Cortex of kidney (tissue), 1 donor: ENCODE measurements at places on chromosomes 13 and 19.

DNA sequence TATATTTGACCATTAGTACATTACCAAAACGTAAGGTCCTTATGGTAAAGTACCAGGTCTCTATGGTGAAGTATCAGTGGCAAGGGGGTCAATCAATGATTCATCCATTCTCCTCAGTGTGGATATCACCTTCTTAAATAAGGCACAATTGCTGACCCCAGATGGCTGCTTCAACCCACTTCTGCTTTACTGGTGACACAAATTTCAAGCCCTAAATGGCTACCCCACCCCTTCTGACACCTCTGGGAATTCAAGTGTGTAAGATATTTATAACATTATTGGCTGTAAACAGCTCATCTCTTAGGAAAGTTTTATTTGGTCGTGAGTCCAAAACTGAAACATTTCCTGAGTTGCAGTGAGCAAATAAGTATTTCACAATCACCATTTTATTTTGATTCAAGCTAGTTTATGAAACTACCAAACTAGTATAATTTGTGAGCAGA lies 7.9 kb upstream of the WBP4 start:
- no peak for DNase-seq

GRCh38 chr13:27631665-27632064 lies 10.0 kb downstream of the POLR1D start:
- no peak for DNase-seq

- no peak for DNase-seq
Measured at GRCh38 chr13:20127562-20128458, 33.0 kb downstream of the GJA3 start.

GRCh38 chr13:41470196-41470595 lies 12.8 kb downstream of the RGCC start:
- no peak for DNase-seq

GRCh38 chr13:47549219-47549752 lies 451.8 kb downstream of the SUCLA2 start:
- no peak for DNase-seq

DNA sequence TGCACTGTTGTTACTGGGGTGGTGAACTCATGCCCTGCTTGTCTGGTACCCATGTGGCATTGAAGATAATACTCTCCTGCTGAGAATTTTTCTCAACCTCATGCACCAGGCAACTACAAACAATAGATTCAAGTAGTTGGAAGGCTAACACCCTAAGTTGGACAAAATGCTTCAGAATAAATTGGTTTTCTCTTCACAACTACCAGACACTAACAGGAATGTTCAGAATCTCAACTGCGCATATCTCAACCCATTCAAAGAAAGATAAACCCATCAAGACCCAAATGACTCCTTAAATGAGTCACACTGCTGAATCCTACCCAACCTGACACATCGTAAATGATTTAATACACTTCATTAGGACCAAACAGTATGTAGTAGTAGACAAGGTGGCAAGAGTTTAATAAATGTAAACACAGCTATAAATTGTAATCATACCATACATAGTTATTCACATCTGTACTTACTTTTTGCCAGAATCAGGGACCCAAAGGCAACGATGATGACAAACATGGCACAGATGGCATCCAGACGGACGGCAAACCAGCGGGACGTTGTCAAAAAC lies 227.4 kb downstream of the ABCC4 start:
- no peak for DNase-seq

DNA sequence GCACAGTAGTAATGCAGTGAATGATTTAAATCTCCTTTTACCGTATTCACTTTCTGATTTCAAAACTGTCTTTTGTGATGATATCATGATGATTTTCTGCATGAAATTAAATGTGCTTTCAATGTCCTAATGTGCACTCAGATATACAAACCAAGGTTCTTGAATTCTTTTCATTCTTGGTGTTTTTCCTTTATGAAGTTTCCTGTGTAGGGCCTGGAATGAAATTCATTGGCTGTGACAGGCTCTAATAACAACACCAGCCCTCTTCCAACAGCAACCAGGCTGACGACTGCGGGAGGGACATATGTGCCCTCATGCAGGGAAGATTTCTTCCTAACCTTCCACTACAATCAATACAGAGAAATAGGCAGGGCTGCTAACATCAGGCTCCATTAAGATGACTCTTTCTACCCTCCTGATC lies 1052.0 kb downstream of the DIAPH3 start:
- no peak for DNase-seq

DNA sequence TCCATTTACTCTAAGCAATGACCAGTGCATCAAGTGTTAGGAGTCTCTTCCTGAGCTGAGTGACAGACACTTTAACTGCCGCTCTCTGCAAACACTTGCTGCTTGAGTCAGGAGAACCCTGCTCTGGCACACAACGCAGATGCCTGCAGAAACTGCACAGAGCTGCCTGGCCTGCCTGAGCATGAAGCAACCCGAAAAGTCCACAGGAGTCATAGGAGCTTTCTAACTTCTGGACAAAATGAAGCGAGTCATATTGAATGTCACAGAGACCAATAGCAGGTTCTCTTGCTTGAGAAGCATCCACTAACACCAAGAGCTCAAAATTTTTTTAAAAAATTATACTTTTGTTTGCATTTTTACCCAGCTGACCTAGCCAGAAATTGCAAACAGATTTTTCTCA lies 232.4 kb downstream of the LHFPL6 start:
- DNase-seq, result no peak

DNA sequence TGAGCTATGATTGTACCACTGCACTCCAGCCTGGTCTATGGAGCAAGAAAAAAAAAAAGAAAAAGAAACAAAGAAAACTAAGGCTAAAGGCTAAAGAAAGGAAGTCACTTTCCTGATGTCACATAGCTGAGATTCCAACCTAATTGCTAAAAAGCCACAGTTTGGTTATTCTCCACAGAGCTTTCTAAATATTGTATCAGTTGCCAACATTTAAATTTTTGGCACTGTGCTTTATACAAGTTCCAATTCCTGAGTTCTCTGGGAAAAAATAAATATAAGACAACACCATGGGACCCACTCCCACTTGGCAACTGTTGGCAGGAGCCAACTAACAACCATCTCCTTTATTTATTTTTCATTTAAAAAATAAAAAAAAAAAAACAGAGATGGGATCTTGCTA lies 11.2 kb upstream of the LYPD3 start:
- no peak for DNase-seq

- DNase-seq, result no peak
Measured at GRCh38 chr13:36369268-36370107, 23.3 kb upstream of the SPART start.

DNA sequence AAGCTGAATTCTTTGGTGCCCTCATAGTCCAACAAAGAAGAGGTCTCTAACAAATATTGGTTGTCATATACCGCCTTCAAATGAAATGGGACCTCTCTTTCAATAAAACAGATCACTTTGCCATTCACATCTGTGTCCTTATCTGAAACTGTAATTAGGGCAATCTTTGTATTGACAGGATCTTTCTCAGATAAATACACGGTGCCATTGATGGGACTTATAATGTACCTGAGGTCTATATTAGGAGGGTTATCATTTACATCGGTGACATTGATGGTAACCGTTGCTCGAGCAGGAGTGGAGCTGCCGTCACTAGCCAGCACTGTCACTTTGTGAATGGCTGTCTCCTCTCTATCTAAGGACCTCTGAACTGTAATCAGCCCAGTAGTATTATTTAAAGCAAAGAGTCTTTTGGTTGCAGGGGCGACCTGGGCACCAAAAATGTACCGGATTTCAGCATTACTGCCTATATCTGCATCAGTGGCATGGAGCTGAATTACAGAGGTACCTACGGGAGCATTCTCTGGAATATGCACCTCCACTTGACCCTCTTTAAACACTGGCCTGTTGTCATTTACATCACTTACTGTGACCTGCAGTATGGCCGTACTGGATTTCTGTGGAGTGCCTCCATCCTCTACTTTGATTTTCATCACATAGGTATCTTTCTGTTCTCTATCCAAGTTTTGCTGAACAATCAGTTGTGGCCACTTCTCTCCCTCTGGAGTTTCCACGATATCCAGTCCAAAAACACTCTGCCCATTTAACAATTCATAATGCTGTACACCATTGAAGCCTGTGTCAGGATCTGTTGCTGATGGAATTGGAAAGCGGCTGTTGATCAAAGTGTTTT lies 2.8 kb downstream of the PCDH9 start:
- DNase-seq, result no peak

DNA sequence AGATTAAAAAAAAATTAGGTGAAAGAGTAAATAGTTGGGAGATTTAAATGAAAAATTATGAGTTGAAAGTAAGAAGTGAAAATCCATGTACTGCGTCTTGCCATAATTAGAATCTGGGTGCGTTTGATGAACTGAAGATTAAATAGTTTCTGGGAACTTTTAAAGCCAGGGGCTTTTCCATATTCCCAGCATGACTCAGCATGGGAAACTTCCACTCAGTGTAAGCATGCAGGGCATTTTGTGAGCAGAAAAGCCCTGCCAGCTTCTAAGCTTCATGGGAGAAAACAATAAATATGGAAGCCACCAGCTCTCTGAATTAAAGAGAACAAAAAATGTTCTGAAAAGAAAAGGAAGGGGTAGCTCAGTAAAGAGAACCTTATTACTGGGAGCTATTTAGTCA lies 62.0 kb upstream of the EDNRB start:
- no peak for DNase-seq

DNA sequence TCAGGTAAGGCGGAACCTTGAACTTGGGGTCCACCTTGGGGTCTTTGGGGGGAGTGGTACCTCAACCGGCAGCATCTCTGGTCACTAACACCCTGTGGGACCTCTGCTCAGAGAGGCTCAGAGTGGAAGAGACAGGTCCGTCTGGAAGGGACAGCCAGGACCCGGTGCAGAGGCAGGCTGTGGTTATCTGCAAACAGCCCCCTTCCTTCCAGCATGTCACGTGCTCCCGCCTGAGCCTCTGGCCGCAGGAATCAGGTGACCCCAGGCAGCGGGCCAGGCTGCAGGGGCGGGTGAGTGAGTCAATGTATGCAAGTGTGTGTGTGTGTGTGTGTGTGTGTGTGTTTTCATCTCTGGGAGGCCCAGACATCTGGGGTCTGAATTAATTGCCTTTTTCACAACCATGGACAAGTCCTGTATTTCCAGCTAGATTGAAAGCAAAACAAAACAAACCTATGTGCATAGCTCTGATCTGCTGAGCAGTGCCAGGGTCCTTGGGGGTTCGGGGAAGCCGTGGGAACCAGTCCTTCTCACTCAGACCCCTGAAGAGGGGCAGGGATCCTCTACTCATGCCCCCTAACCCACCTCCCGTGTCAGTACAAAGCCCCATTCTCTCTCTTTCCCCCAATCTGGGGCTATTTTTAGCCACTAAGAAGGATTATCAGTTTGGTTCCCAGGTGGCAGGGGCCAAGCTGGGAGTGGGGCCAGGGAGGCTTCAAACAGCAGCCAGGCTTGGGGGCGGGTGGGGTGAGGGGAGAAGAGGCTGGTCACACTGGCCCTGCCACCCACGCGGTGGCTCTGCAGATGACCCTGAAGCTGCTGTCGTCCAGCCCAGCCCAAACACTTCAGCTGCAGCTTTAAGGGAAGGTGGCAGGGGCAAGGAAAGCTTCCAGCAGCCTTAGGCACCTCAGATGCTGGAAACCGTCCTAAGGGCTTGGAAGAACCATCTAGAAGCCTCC lies 31.4 kb downstream of the CERS4 start:
- no peak for DNase-seq

GRCh38 chr19:1171755-1172352 lies 2.2 kb downstream of the SBNO2 start:
- no peak for DNase-seq

DNA sequence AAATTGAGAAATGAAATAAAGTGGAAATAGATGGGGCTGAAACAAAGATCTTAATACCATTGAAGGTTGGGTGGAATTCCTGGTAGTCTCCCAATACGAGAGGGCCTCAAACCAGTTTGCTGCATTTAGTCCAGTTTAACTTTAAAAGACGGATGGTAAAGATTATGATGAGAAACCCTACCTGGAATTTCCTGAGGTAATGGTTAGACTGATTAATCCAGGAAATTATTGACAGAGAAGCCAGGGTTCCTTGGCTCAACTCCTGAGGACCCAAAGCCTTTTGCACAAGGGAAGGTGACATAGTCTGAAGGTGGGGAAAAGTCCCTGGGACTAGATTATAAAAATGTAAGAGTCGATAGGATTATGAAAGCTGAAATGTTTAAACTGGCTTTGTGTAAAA lies 133.2 kb upstream of the SLITRK5 start:
- no peak for DNase-seq

- no peak for DNase-seq
Measured at GRCh38 chr13:77379508-77379907, 52.6 kb upstream of the MYCBP2 start.

GRCh38 chr13:74751739-74752138 lies 617.5 kb upstream of the KLF12 start:
- DNase-seq, result no peak

DNA sequence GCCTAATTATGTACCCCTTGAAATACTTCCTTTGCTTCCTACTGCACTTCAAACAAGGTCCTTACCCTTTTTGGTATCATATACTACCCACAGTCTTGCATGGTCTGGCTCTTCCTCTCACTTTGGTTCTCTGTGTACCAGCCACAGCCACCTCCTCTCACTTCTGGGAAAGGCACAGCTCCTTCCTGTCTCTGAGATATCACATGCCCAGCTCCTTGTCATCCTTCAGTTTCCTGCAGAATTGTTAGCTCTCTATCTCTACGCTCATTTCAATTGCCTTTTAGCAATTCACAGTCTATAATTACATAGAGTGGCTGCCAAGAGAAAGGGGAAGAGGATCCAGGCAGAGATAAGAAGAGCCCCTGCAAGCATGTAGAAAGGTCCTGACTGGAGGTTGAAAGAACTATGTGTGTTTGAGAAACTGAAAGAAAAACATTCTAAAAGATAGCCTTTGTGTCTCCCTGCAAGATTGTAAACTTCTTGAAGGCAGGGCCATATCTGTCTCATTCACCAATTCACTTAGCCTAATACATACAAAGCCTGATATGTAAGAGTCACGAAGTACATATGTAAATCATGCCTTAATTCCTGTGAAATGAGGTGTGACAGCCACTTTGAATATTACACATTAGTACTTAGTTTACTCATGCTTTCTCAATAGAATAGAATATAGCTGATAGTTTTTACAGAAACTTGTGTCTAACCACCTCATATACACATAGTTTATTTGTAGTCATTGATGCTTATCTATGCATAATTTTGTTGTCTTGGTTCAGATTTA lies 933.1 kb downstream of the DIAPH3 start:
- no peak for DNase-seq

GRCh38 chr19:10036601-10037071 lies 23.4 kb downstream of the RDH8 start:
- DNase-seq, result no peak

DNA sequence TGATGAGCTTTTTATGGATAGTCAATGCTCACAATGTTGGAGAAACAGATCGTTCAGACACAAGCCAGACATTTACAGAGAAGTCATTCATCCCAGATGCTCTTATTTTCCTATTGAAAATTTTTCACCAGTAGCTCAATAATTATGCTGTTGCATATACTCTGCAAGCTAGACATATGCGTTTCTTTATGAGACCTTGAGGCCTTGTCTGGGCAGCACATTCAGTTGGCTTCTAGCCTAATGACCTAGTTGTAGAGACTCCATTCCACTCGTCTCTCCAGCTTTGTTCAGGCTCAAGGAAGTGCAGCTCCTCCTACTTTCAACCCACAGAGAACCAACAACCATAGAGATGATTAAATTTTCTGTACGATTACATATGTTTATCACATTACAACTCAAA lies 237.7 kb downstream of the MZT1 start:
- DNase-seq, result no peak
